ENCODE measurements at places on chromosomes 12 and 14. TPM values are rescaled to one million over a fixed set of nuclear protein-coding genes. Genes with fewer than 3 reads are reported as not detected.

DNA sequence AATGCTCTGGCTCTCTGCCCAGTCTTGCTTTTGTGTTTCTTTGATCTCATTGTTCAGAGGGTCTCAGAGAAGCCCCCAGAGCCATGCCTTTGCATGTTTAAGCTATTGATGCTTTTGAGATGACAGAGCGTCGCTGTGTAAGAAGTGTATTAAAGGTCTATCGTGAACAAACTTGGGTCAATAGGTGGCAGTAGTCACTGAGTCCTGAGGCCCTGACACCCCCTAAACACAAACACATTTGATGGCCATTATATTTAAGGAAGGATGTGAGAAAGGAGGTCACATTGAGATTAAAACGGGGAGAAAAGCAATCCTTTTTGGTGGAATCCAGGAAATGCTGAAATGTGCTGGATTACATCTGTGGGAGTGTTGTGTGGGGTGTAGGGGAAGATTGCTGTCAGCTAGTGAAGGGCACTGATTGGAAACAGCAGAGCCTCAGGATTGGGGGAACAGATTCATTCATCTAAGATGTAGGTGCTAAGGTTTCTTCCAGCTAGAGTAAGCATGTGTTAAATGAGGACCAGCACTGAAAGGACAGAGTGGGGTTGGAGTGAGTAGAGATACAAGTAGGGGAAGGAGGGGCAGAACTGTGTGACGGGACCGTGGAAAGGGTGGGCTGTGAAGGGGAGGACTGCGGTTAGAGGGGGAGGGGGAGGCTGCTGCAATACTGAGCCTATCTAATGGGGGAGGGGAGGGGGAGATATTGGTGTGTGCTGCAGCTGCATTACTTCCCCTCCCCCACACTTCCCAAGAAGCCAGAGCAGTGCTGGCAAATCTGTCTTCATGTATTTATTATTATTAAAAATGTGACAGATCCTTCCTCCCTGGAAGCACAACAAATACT is 12.7 kb downstream of the NGDN start:
- no peak for DNase-seq

DNA sequence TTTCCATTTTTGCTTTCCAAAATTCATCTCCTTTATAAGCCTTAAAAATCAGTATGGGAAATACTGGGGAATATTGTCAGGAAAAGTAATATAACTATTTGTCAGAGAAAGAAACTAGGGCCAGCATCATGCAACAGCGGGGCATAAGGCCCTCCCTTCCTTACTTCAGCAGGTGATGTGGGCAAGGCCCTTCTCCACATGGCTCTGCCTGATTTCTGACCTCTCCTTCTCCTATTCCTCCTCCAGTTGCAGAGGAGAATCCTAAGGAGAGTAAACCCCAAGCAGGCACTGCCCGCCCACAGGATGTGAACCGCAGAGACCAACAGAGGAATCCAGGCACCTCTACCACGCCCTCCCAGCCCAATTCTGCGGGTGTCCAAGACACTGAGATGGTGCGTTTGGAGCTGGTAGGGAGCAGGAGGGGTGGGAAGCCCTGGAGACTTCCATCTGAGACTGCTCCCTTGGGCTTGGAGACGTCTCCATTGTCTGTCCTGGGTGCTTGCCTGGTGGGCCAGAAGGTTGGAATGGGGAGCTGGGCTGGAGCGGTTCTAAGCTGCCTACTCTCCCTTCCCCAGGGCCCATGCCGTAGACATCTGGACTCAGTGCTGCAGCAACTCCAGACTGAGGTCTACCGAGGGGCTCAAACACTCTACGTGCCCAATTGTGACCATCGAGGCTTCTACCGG is 2.7 kb upstream of the SOAT2 start:
- no peak for DNase-seq

GRCh38 chr14:22752422-22752821 is 14.1 kb upstream of the OXA1L start:
- no peak for DNase-seq

- DNase-seq = no peak
Measured at GRCh38 chr14:99201351-99202073, 70.5 kb downstream of the BCL11B start.

The BRAP gene
- 20.2 TPM for total RNA-seq

GRCh38 chr14:33806905-33807304 is 144.0 kb downstream of the EGLN3 start:
- DNase-seq = no peak

GRCh38 chr14:92039719-92040430 is at the start of gene TRIP11:
TSS of gene TRIP11 (minus strand) at chr14:92040059. CDS start at chr14:92039685, 374 bp downstream.
- DNase-seq = peak; percentile 96

The MDP1 gene
- 20.2 TPM for total RNA-seq

DNA sequence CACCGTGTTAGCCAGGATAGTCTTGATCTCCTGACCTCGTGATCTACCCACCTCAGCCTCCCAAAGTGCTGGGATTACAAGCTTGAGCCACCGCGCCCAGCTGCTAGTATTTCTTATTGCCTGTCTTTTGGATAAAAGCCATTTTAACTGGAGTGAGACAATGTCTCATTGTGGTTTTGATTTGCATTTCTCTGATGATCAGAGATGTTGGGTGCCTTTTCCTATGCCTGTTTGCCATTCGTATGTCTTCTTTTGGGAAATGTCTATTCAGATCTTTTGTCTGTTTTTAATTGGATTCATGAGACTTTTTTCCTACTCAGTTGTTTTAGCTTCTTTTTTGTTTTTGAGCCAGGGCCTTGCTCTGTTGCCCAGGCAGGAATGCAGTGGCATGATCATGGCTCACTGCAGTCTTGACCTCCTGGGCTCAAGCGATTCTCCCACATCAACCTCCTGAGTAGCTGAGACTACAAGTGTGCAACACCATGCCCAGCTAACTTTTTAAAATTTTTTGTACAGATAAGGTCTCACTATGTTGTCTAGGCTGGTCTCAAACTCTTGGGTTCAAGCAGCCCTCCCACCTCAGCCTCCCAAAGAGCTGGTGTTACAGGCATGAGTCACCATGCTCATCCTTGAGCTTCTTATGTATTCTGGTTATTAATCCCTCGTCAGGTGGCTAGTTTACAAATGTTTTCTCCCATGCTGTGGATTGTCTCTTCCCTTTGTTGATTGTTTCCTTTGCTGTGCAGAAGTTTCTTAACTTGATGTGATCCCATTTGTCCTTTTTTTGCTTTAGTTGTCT is 65.9 kb downstream of the ACACB start:
- no peak for DNase-seq

Measured in activated T-cell treated with anti-CD3 and anti-CD28 coated beads, Interleukin-2, amount 50 U/mL, for 72 hours (primary cell).